ENCODE measurements at places on chromosomes 13 and 19. TPM values are rescaled to one million over a fixed set of nuclear protein-coding genes. Genes with fewer than 3 reads are reported as not detected.

GRCh38 chr13:54175466-54175865 lies 1146.9 kb downstream of the OLFM4 start:
- H3K4me1 ChIP-seq: no peaks in the 10 kb centered on the region
- DNase-seq: no peak
- no peaks in the 10 kb centered on the region for H3K36me3 ChIP-seq
- H3K4me3 ChIP-seq: no peak overlapping the region

Gene HIPK4
- 0.30 TPM for total RNA-seq

Gene CDC34
- 111 TPM for total RNA-seq

DNA sequence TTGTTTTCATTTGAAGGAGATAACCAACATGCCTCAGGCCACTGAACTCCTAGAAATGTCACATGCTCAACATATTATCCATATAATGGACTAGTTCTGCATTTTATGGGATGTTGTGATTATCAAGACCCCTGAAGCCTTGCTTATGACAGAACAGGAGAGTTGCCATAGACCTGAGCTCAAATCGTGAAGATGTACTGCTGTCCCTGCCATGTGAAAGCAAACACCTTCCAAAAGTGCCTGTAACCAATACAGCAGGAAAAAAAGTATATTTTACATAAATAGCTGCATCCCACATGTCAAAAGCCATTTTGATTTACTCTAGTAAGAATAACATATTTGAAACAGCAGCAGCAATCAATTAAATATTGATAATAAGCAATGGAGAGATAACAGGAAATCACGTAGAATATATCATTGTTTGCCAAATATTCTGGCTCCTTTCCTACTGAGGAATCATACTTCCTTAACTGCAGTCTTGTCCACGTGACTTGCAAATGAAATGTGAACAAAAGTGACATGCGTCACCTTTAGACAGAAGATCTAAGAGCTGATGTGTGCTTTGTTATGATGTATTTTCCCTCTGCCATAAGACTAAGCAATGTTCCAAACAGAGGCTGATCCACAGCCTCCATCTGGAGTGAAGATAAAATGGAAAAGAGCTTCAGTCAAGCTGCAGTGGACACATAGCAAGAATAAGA lies 33.5 kb downstream of the SLC25A30 start:
- no peak overlapping the region for H3K4me3 ChIP-seq
- H3K27ac ChIP-seq: no peak overlapping the region
- peaks cover 26% of the 10 kb centered on the region for H3K36me3 ChIP-seq
- no peak for DNase-seq
- H3K27me3 ChIP-seq: peaks cover under 1% of the 10 kb centered on the region

GRCh38 chr13:41700790-41701310 lies 243.5 kb downstream of the RGCC start:
- H3K4me1 ChIP-seq: peaks cover 10% of the 10 kb centered on the region
- DNase-seq: no peak
- H3K27me3 ChIP-seq: no peaks in the 10 kb centered on the region
- H3K36me3 ChIP-seq: peaks cover 8% of the 10 kb centered on the region
- no peak overlapping the region for H3K27ac ChIP-seq

Gene CALR3
- total RNA-seq: not detected

- peaks cover 8% of the 10 kb centered on the region for H3K27me3 ChIP-seq
- H3K4me3 ChIP-seq: peak overlapping the region; percentile 23
- peaks cover 15% of the 10 kb centered on the region for H3K36me3 ChIP-seq
- no peak overlapping the region for H3K27ac ChIP-seq
Measured at GRCh38 chr19:3975144-3975543, 4.2 kb upstream of the DAPK3 start.
